ENCODE measurements at places on chromosomes 6 and 20.

DNA sequence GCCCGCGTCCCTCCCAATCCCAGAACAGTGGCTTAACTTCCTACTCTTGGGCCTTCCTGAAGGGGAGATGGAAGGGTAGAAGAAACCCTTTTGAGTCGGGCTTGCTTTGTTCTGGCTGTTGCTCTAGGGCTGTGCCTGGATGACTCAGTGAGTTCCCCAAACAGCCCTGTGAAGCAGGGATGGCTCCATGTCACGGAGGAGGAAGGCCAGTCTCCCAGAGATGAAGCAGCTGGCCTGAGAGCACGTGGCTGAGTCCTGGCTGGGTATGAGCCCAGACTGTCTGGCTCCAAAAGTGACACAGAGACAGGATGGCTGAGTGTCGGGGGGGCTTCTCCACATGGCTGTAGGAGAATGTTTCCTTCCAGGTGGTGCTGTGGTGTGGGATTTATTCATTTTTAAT is 4.6 kb downstream of the SYTL3 start:
- no peak for DNase-seq

GRCh38 chr20:47311211-47311610 is 45.3 kb downstream of the ZMYND8 start:
- DNase-seq = no peak

GRCh38 chr6:99349171-99350141 is at the start of gene FAXC:
TSS of gene FAXC (minus strand) at chr6:99349674. CDS start at chr6:99349372, 302 bp downstream.
- no peak for DNase-seq

GRCh38 chr6:4606821-4607704 is 169.1 kb upstream of the CDYL start:
- DNase-seq = no peak

- DNase-seq = no peak
Measured at GRCh38 chr6:111572216-111572706, 33.4 kb downstream of the TRAF3IP2 start.

GRCh38 chr6:132934496-132934895 is 120.1 kb downstream of the RPS12 start:
- no peak for DNase-seq

- DNase-seq = no peak
Measured at GRCh38 chr6:20483887-20484497, 50.3 kb upstream of the CDKAL1 start.

- no peak for DNase-seq
Measured at GRCh38 chr20:62676976-62677375, 31.7 kb upstream of the NTSR1 start.

All from iPS DF 19.7 (cell line).